ENCODE measurements at places on chromosomes 5 and 9.

GRCh38 chr5:82329393-82329792, 51.2 kb upstream of the RPS23 start:
- DNase-seq = no peak

- no peak for DNase-seq
These were observed 145.2 kb downstream of the TENT4A start for GRCh38 chr5:6858419-6858818.

DNA sequence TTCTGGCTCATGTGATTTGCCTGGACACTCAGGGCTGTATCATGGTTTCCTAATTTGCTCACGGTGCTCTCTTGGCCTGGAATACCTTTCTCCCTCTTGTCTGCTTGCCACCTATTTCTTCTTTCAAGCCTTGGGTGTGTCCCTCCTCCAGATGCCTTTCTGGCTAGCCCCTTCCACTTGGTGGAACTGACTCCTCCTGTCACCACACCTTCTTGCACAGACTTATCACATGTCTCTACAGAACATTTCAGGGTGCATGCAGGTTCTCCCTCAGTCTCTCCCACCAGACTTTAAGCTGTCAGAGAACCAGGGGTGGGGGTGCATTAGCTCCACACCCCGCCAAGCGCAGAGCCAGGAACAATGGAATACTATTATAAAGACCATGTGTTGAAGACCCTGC, 1.9 kb downstream of the TBC1D2 start:
- DNase-seq = no peak

- DNase-seq = no peak
These were observed 81.8 kb downstream of the PRDM6 start for GRCh38 chr5:123170816-123171215.

DNA sequence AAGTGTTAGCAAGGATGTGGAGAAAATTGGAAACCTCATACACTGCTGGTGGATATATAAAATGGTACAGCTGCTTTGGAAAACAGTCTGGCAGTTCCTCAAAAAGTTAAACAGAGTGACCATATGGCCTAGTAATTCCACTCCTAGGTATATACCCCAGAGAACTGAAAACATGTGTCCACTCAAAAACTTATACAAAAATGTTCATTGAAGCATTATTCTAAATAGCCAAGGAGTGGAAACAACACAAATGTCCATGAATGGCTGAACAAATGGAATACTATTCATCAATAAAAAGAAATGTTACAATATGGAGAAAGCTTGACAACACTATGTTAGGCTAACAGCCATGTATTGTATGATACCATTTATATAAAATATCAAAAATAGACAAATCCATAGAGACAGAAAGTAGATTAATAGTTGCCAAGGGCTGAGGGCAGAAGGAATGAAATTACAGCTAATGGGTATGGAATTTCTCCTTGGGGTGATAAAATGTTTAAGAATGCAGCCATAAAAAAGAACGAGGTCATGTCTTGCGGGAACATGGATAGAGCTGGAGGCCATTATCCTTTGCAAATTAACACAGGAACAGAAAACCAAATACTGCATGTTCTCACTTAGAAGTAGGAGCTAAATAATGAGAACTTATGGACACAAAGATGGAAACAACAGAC, 33.6 kb upstream of the FBP1 start:
- no peak for DNase-seq

- no peak for DNase-seq
These were observed 124.5 kb downstream of the PDZD2 start for GRCh38 chr5:31763424-31763823.

- no peak for DNase-seq
These were observed 19.9 kb downstream of the SEMA6A start for GRCh38 chr5:116554764-116555163.

Data from cerebellar nuclear complex (tissue), 1 donor.